ENCODE measurements at places on chromosomes 1 and 21.

GRCh38 chr1:174013864-174014418, 8.2 kb downstream of the RC3H1 start:
- DNase-seq: no peak

- DNase-seq: no peak
These were observed 1.2 kb downstream of the MYOM3 start for GRCh38 chr1:24110642-24111261.

- no peak for DNase-seq
These were observed 27.7 kb downstream of the DESI2 start for GRCh38 chr1:244680667-244681066.

DNA sequence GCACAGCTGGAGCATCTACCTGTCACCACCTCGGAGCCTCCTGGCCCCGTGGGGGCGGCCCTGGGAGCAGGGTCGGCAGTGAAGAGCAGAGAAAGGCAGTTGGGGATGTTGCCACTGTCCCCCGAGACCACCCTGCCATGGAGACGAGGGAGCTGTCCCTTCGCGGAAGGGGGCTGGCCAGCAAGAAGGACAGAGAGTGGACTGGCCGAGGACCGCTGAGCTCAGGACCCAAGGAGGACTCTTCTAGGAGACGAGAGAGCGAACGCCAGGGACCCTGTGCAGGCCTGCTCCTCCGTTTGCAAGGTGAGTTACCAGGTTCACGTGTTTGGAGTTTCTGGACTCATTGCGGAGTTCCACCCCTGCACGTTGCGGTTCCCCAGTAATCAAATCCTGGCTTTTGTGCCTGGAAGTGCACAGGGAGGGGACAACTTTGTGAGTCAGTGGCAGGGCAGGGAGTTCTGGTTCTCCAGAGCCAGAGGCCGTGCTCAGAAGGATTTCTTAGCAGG, 5.6 kb upstream of the POFUT2 start:
- no peak for DNase-seq

- DNase-seq: no peak
These were observed 1.6 kb downstream of the ADCY10 start for GRCh38 chr1:167912294-167912693.

GRCh38 chr1:237199026-237199425, 157.0 kb downstream of the RYR2 start:
- no peak for DNase-seq

DNA sequence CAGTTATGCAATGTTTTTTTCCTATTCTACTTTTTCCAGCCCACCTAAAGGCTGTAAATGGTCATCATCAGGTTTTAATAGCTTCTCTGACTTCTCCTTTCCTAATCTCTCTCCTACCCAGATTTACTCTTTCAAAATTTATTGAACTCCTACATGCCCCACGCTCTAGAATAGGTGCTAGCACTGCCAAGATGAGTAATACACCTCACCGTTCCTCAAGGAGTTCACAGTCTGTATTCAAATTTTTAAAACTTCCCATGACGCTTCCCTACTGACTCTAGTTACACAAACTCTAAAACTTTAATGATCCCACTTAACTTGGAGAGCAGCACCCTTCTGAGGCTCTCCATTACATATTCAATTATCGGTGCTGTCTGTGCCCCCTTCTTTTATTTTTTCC, 51.6 kb downstream of the ALG14 start:
- DNase-seq: no peak

DNA sequence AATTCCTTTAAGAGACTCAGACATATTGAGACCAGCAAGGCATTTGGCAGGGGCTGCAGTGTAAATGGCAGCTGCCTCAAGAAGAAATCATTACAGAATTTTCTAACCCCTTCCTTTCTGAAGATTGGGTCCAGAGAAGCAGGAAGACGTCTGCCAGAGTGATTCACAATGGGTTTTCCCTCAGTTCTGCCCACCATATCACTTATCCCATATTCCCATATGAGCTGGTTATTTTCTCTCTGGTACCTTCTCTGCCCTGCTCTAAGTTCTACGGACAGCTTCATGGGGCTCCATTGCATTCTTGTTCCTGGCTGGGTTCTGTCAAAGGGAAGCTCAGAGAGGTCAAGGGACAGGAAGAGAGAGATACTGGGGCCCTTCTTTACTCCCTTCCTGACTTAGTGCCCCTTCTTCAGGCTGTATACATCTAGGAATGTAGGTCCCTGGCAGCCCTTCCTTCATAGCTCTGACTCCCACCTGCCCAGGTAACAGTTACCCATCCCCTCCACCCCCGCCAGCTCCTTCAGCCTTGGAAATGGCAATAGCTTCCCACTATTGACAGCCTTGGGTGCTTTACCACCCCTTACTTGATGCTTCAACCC, 420.6 kb upstream of the DAB1 start:
- DNase-seq: no peak

- DNase-seq: no peak
These were observed 64.2 kb downstream of the SLC45A1 start for GRCh38 chr1:8382051-8382505.

- DNase-seq: no peak
These were observed 52.0 kb downstream of the PRDX6 start for GRCh38 chr1:173529106-173529505.

GRCh38 chr1:233614173-233614742, 352 bp downstream of the KCNK1 start:
- DNase-seq: no peak

DNA sequence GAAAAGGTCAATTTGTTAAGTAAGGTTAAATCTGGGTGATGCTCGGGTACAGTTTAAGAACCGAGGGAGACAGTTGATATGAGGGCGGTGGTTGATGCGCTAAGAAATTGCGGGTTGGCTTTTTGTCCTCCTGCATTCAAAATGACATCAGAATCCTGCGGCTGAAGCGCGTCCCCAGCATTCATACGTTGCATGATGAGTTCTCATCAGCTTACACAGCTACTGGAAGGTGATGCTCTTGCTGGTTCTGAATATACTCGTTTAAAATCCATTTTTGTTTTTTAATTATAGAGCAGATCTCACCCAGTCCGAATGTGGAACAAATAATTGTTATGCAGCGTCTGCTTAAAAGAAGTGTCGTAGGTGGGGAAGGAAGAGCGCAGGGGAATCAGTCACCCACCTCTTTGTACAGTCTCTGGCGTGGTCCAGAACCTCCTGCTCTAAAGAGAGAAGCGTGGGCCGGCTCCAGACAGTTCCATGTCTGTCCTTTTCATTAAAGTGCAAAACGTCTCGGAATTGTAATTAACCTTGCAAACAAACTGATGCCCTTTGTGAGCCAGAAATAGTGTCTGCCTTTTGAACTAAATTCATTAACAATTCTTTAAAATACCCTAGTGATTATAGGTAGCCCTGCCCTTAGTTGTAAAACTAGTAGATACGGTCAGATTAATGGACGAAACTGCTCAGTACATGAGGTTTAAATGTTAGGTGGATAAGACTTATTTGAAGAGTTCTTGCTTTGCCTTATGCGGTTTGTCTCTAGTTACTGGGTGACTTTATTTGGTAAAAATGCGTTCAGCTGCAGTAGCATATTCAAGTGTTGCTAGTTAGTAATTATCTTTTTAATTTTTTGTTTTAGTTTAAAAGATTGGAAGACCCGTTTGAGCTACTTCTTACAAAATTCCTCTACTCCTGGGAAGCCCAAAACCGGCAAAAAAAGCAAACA, 741 bp downstream of the RGS2 start:
- DNase-seq: peak; percentile 55

DNA sequence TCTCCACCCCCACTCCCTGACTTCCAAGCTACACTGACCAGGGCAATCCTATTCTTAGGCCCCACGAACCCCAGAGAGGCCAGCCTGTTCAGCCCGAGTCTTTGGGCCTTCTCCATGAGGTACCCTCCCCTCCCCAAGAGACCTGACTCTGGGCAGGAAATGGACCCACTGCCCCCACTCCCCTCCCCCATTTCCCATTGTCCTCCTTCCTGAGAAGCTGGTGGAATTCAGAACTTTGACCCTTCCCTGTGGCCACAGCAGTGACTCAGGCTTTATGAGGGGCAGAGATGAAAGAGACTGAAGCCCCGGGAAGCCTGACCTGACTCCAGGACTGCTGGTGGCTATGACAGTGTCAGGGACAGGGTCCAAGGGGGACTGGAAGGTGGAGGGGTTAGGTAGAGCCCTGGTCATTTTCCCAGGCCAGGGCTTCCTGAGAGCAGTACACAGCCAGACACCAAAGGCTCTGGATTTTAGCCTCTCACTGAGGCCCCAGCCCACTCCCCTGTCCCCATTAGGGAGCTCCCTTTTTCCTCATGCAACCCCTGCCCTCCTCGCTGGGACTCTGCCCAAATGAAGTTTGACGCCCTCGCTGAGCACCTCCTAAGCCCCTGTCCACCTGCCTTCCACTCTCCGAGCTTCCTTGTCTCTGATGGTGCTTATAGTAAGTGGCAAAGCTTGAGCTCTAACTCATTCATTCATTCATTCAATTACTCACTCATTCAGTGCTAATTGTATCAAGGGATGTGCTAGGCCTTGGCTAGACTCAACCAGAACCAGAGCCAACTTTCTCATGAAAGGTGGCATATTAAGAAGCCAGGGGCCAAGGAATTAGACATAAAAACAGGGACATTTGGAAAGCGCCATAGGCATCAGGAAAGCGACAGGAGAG, 3.0 kb downstream of the CRYBG2 start:
- DNase-seq: no peak

DNA sequence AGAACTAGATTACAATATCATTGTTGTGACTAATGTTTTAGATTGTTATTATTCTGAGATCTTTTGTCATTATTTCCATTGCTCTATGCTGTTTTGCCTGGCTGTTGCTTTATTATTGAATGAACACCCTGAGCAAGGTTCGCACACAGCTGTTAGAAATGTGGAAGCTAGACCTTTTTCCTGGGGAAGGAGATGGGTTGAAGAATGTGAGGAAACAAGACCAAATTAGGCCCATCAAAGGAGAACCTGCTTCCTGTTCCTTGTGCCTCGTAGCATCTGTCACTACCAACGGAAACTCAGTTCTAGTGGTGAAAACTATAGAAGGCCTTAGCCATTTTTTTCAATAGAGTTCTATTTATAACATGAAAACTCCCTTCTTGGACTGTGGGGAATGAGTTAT, 68.7 kb downstream of the RGL1 start:
- DNase-seq: no peak

DNA sequence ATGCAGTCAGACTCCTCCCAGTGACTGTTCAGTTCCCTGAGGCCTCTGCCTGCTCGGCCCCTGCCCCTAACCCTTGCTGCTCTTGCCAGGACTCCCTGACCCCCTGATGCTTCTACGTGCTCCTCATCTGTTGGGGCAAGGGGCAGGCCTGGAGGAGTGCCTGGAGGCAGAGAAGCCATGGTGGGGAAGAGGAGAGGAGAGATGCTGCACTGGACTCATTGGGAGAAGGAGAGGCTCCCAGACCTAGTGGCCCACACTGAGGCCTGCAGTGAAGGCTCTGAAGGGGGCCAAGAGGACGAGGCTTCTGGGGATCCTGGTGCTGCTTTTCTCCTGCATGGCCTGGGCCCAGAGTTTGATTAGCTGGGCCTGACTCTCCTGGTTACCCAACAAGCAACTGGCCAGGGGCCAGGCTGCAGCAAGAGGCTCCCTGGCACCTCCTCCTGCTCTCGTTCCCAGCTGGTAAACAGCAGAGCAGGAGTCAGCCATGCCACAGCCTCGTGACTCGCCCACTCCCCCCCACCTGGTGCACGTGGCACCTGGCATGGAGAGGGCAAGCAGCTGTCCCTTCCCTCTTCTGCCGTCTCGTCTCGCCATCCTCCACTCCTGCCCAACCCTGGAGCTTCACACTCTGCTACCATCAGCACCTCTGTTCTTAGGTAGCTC, 847 bp upstream of the RORC start:
- DNase-seq: no peak

GRCh38 chr1:152003846-152004442, 10.3 kb upstream of the S100A10 start:
- DNase-seq: no peak

- DNase-seq: no peak
These were observed 309.1 kb downstream of the USH2A start for GRCh38 chr1:216114180-216114579.

- DNase-seq: no peak
These were observed 22.4 kb downstream of the LAMB3 start for GRCh38 chr1:209629621-209630382.

DNA sequence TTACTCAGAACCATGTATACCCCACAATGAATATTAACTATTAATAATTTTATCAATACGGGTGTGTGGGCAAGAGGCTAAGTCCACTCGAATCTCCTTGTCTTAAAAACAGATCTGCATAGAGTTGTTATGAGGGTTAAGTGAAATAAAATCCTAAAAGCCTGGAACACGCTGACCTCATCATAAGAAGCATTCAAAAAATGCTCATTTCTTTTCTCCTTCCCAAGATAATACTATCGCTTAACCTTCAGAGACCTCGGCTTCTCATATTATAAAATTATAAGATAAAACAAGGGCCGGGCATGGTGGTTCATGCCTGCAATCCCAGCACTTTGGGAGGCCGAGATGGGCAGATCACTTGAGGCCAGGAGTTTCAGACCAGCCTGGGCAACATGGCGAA, 35.1 kb downstream of the LPAR3 start:
- no peak for DNase-seq

- no peak for DNase-seq
These were observed at the start of gene KRTAP21-3 for GRCh38 chr21:30718239-30718909. TSS of gene KRTAP21-3 (minus strand) at chr21:30718777. CDS start at chr21:30718759, 18 bp downstream.

DNA sequence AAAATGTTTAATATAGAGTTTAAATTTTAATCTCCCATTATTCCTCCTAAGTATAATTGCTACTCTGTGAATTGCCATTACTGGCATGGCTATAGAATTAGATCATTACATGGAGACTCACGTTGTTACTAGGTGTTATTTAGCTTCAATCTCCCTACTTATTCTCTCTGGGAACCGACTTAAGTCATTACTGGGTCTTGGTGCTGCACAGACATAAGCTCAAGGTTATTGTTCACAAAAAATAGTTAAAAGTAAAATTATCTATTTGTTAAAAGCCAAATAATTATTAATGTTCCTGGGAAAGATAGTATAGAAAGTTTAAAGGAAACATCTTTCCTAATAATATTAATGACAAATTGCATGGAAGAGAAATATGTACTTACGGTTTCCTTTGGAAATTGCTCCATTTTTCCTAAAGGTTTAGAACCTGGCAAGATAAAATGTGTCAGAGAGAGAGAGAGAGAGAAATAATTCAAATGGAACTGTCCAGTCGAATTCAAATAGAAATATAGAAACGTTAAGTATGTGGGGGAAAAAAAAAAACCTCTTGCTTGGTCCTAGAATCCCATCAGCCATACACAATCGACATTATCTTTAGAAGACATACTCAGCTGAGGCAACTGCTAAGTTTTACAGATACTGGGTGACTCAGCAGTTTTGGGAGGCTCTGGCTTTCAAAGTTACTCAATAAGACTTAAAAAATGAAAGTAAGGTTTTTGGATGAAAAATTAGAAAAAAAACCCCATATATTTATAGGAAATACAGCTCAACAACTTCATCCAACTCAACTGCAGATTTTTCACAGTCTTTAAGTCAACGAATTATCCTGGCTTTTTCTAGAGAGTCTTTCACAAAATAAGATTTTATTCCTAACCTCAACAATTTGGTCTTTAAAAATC, at the start of gene SPTA1:
Gene SPTA1 (minus strand): TSS at position 605 of the 899 bp plus-strand sequence. CDS start 198 bp downstream, at position 407.
- DNase-seq: no peak

GRCh38 chr1:202189001-202189790, 4.4 kb upstream of the LGR6 start:
- peak; percentile 89 for DNase-seq

- no peak for DNase-seq
These were observed 617.5 kb downstream of the PTPRU start for GRCh38 chr1:29853716-29854330.

GRCh38 chr1:234530672-234531071, 51.7 kb upstream of the TARBP1 start:
- DNase-seq: no peak

- DNase-seq: no peak
These were observed 104.1 kb downstream of the NTNG1 start for GRCh38 chr1:107244709-107245500.

GRCh38 chr1:244450597-244451538, 841 bp downstream of the ADSS2 start:
- DNase-seq: peak; percentile 71
